Ureter (tissue), 1 donor: ENCODE measurements at places on chromosomes 2 and 18. TPM values are rescaled to one million over a fixed set of nuclear protein-coding genes. Genes with fewer than 3 reads are reported as not detected.

TGFA gene
- 17.8 TPM for total RNA-seq

VWC2L gene
- not detected for total RNA-seq

CARF gene
- 20.6 TPM for total RNA-seq

DNA sequence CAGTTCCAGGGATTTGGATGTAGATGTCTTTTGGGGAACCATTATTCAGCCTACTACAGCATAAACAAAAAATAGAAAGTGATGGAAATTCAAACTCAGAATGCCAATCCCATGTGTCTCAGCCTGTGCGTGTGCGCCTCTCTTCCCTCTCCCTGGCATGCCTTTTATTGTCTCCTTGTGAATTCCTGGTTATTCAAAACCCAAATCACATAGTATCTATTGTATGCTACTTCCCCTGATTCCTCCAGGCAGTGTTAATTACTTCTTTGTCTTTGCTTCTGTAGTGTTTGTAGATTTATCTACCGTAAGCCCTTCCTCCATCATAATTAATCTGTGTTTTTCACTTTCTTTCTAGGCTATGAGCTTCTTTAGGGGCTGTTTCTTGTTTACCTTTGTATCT, 38.9 kb downstream of the RHBDD1 start:
- DNase-seq, result no peak

DNA sequence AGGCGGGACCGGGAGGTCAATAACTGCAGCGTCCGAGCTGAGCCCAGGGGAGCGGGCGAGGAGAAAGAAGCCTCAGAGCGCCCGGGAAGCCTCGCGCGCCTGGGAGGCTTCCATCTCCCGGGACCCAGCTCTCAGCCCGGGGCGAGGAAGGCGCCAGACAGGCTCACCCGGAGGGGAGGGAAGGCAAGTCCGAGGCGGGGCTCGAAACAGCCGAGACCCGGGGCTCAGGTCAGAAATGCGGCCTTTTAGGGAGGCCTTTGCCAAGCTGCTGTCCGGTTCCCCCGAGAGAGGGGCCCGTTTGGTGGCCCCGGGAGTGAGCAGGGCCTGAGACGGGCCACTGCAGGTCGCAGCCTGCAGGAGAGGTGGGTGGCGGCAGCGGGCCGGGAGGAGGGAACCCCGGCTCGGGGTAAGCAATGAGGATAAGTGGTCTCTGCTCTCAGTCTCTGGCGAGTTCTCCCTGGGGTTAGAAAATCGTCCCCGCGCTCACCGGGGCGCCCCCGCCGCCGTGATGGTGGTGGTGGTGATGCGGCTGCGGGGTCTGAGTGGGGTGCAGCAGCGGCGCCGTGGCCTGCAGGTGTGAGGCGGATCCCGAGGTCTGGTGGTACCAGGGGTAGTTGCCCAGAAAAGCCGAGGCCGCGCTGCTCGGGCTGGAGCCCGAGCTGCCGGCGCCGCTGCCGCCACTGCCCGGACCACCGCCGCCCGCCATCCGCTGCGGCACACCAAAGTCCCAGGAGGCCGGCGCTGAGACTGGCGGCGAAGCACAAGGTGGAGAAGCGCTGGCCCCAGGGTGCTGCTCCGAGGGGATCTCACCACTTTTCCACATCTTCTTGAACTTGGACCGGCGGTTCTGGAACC, 2.4 kb downstream of the DLX2 start:
- DNase-seq, result no peak

DNA sequence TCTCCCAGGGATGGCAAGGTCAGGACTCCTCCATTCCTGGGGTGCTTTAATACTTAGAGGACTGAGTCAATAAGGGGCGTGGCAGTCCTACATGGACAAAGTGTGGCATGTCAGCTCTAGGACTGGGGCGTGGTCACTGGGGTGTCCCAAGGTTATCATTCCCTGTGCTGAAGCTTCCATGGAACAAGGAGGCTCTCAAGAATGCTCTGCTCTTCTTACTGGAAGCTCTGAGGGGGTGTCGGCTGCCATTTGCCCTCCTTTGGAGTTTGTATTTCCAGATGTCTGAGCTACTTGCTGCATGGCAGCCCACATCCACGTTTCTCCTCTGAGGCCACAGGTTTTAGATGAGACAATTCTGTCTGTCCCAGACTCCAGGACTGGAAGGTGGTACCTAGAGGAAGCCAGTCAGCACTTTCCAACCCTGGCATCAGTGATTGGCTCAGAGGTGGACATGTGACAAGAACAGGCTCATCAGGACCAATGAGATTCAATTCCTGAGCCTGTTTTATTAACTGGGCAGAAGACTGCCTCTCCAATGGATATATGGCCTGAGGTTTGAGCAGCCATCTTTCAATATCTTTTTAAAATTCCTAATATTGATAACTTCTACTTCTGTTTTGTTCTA, 128.9 kb upstream of the ARL4C start:
- DNase-seq, result no peak

DNA sequence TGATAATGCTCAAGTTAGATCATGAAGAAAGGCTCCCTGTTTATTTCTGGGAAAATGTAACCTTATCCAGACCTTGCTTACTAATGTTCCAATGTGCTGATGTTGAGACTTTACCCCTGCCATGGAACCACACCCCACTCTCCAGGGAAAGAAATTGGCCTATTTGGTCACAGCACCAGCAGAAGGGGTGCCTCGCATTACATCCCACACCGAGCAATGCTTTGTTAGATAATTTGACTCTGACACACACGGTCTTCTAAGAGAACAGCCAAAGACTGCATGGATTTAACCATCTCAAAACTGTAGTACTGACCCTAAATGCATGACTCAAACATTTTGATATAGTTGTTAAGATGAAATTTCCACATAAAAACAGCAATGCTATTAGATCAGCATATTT, 152.1 kb upstream of the CCDC150 start:
- no peak for DNase-seq

DNA sequence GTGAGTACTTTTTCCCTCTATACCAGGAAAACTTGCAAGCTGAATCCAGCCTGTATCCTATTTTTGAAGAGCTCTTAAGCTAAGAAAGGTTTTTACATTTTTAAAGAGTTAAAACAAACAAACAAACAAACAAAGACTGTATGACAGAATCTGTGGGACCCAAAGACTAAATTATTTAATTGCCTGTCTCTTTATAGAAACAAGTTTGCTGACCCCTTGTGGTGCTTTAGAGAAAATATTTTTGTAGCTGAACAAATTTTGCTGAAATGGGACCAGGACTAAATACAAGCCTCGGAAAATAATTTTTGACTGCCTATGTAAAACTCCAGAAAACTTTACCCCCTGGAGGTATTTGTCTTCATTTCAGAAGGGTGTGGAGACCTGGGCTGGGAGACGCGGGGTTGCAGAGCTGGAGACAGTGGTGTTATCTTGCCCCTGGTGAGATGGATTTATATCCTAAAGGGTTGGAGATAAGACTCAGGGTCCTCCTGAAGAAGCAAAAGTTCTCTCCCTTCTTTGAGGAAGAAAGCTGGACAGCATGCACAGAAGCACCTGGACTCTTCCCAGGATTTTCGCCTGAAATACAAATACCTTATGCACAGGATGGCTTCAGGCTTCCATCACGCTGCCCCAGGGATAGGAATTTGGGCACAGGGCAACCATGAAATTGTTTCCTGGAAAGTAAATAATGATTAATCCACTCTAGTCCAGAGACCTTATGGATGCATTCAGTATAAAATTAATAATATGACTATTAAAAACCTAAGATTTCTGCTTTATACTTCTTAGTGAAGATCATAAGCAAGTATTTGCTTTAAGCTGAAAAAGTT, 54.3 kb downstream of the TMX3 start:
- no peak for DNase-seq

DNA sequence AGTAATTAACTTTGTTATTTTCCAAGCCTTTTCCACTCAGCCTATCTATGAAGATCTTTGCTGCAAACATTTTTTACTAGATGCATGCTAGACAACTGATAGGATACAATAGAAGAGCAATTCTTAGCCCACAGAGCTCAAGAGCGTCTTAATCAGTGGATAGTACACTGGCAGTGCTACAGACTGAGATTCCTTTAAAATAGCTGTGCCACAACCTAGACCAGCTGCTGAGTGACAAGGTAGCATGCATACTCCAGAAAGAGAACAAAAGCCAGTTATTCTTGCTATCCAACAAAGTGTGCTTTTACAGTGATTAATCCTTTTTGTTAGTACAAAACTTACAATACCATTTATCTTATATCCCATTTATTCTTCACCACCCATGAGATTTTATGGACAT, 507.9 kb upstream of the SYT4 start:
- DNase-seq, result no peak
